Activated naive CD8-positive, alpha-beta T cell treated with anti-CD3 and anti-CD28 coated beads, Interleukin-2, amount 10 ng/mL, durations not matched to agents 7 days and 5 days (primary cell): ENCODE measurements at places on chromosomes 4 and X.

DNA sequence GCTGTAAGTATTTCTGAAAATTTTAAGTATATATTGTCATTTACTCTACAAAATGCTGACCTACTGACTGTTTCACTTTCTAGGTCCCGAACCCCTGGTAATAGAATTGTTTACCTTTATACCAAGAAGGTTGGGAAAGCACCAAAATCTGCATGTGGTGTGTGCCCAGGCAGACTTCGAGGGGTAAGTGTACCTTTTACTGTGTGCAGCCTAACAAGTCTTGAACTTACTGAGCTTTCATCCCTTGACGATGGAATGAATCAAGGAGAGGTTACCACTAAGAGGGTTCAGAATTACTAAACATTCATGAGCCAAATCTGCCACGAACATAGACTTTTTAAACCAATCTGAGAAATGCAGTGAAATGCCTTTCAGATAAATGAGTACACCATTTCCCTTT, 1.6 kb downstream of the RPL34 start:
- H3K4me3 ChIP-seq, result peak overlapping the region; percentile 2
- H3K27me3 ChIP-seq, result no peaks in the 10 kb centered on the region
- H3K36me3 ChIP-seq, result peaks cover 44% of the 10 kb centered on the region
- no peak overlapping the region for H3K27ac ChIP-seq

DNA sequence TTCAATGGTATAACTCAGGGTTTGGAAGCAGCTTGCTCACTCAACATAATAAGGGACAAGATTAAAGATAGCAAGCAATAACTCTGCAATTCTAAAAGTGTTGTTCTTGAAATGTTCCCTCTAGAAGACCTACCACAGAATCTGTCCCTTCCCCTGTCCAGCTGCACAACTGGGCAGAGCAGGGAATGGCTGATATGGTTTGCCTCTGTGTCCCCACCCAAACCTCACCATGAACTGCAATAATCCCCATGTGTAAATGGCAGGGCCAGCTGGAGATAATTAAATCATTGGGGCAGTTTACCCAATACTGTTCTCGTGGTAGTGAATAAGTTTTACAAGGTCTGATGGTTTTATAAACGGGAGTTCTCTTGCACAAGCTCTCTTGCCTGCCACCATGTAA, 19.1 kb downstream of the PRDM5 start:
- DNase-seq, result no peak
- H3K27ac ChIP-seq, result no peak overlapping the region
- H3K4me1 ChIP-seq, result peaks cover 3% of the 10 kb centered on the region
- no peak overlapping the region for H3K4me3 ChIP-seq

DNA sequence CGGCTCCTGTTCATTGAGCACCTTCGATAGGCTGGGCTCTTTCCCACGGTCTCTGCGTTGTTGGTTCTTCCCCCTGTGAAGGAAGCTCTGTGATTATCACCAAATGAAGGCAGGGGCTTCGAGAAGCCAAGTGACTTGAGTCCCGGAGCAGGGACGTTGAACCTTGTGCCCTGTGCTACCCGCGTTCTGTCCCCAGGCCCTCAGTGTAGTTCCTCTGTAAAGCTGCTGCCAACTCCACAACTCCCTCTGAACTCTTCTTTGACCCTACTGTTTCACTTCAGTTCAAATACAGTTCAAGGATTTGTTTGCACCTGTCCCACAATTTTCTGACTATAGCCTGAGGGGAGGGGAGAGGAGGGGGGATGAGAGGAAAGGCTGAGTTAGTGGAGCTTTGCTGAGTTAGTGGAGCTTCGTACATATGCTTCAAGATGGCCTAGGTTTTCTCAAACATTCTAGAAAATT, 635 bp upstream of the PHF8 start:
- peaks cover 12% of the 10 kb centered on the region for H3K4me1 ChIP-seq
- peak overlapping the region; percentile 95 for H3K4me3 ChIP-seq
- no peak for DNase-seq

- H3K27ac ChIP-seq, result no peak overlapping the region
- no peak for DNase-seq
- peaks cover 2% of the 10 kb centered on the region for H3K27me3 ChIP-seq
- H3K4me1 ChIP-seq, result no peaks in the 10 kb centered on the region
- H3K36me3 ChIP-seq, result no peaks in the 10 kb centered on the region
- H3K4me3 ChIP-seq, result no peak overlapping the region
Measured at GRCh38 chr4:7210824-7211223, 18.5 kb downstream of the SORCS2 start.
